ENCODE measurements at places on chromosomes 16 and 17.
A peak's percentile ranks its signal among the peaks of the same experiment; 100 is the strongest.

GRCh38 chr17:75504347-75505151, 10.8 kb downstream of the CASKIN2 start:
- peak; percentile 29 for DNase-seq

DNA sequence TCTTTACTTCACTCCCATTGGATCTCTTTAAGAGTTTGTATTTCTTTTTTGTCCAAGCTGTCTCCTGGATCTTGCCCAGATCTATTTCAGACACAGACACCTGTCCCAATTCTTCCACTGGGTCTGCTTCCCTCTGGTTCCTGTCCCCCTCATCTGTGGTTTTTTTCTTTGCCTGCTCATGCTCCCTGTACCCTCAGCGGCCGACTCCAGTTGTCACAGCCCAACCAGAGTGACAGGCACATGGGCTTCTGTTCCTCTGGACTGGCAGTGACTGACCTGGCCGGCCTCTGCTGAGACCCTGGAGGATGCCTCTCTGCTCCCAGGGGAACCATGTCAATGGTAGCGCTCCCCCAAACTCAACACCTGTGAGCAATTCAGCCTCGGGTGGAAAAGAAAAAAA, 142.6 kb downstream of the WSCD1 start:
- no peak for DNase-seq

GRCh38 chr16:47229053-47230050, 85.6 kb upstream of the NETO2 start:
- DNase-seq: no peak

GRCh38 chr17:61064087-61064951, 335.3 kb upstream of the TBX2 start:
- DNase-seq: no peak

DNA sequence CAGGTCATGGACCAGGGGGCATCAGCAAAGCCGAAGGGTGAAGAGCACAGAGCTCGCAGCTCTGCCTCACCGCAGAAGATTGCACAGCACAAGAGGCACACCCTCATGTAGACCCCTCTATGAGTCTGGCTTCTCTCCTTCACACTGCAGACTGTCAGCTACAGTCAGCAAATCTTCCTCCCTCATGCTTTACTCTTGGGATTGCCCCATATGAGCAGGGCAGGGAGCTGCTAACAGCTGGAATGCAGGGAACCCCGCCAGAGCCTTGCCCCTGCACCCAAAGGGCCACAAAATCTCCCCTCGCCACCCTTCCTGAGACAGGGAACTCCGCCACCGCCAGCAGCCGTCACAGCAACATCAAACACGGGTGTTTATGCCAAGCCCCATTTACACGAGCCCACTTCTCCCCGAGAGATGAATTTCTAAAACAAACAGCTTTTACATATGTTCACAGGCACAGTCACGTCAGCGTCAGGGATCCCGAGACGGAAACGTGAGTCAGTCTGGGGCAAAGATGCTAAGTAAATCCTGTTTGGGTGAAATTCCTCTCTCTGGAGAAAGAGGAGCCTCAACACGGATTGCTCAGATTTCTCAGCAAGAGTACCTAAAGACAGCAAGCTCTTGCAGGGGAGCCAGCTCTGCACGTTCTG, 121.9 kb downstream of the CDYL2 start:
- no peak for DNase-seq
